Activated CD4-positive, alpha-beta T cell treated with anti-CD3 and anti-CD28 coated beads for 36 hours (primary cell): ENCODE measurements at places on chromosomes 2 and 18.

DNA sequence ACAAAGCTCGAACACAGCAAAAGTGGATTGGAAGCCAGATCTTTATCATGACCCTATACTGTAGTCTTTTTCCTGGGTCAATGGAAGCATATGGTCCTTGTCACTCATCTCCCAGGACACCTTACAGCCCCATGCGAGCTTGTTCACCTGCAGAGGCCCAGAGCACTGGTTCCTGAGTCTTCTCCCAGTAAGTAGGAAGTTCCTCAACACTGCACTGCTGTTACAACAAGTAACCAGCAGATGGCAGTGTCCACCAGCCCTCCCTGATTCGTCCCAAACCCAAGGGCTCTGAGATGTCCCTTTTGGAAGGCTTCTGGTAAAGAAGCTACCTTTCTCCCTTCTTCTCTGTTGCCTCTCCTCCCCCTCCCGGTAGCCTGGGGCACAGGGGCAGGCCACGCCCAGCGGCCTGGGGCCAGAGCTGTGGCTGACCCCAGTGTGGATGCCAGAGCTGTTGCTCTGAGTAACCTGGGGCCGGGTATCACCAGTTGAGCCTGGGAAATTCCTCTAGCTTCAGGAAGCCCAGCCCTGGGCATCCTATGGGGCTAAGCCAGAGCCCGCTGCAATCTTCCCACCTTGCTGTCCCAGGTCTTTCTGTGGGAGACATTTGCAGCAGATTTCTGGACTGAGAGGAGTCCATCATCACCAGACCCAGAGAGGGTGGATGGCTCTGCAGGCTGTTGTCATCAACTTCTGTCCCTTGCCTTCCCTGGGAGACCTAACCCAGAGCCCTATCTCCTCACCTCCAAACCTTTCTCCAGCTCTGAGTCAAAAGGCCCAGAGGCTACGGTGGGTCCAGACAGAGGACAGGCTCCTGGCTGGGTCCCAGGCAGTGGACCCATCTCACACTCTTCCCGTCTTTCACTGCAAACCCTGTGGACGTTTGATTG lies 5.3 kb upstream of the GDF7 start:
- DNase-seq: peak; percentile 77

GRCh38 chr2:121019071-121019470 lies 265.9 kb downstream of the TFCP2L1 start:
- no peak for DNase-seq

GRCh38 chr2:45255563-45255962 lies 246.3 kb upstream of the SIX2 start:
- DNase-seq: no peak

DNA sequence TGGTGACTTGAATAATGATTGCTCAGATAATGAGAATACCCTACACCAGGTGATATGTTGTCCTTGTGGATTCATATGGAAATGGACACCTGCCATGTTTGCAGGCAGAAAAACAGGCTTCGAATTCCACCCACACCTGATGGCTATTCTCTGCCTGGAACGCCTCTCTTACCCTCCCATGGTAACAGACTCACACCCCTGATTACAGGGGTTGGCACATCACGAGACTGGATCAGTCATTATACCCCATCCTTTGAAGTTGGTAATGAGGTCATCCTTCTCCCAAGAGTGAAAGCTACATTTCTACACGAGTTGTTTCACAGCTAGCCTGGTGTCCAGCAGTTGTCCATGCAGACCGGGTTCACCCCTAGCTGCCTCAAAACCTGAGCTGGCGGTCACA lies 71.4 kb upstream of the MBOAT2 start:
- DNase-seq: no peak

GRCh38 chr2:63716146-63716545 lies 125.5 kb upstream of the UGP2 start:
- no peak for DNase-seq

- no peak for DNase-seq
These were observed 156.4 kb upstream of the PXDN start for GRCh38 chr2:1900732-1901131.

DNA sequence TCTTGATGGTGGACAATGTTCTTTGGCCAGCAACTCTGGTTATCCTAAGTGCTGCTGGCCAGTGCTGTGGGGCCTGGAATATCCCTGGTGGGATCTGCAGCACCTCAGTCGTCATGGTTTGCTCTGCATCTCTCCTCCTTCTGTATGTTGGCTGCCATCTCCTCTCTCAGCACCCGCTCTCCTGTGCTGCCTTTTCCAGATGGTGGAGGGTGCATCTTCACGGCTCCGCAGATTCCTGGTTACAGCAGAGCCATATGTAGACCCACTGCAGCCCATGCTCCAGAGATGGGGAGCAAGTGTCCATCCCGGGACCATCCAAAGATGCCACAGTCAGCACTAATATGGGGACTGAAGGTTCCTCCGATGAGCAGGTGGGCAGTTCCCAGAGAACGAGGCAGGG lies 90.0 kb downstream of the VAPA start:
- DNase-seq: no peak

GRCh38 chr2:227479865-227480475 lies 8.0 kb downstream of the AGFG1 start:
- no peak for DNase-seq

- DNase-seq: no peak
These were observed 327.4 kb upstream of the HS6ST1 start for GRCh38 chr2:128646091-128646490.

GRCh38 chr18:40313030-40313642 lies 1641.9 kb upstream of the PIK3C3 start:
- no peak for DNase-seq

DNA sequence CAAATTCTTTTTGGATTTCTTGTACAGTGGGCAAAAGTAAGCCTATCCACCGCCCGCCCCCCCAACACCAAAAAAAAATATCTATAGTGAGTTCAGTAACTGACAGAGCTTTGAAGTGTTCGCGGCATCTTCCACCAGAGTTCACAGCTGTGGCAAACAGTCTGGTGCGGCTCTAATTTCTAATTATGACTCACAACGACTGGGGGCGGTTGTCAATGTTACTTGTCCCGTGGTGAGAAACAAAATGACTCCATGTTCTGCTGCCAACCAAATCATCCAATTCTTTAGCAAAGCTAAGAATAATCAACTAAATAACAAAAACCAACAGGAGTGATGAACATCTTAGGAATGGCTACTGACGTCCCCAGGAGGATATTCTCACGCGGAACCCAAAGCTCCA lies 392.5 kb upstream of the SALL3 start:
- DNase-seq: peak; percentile 11

DNA sequence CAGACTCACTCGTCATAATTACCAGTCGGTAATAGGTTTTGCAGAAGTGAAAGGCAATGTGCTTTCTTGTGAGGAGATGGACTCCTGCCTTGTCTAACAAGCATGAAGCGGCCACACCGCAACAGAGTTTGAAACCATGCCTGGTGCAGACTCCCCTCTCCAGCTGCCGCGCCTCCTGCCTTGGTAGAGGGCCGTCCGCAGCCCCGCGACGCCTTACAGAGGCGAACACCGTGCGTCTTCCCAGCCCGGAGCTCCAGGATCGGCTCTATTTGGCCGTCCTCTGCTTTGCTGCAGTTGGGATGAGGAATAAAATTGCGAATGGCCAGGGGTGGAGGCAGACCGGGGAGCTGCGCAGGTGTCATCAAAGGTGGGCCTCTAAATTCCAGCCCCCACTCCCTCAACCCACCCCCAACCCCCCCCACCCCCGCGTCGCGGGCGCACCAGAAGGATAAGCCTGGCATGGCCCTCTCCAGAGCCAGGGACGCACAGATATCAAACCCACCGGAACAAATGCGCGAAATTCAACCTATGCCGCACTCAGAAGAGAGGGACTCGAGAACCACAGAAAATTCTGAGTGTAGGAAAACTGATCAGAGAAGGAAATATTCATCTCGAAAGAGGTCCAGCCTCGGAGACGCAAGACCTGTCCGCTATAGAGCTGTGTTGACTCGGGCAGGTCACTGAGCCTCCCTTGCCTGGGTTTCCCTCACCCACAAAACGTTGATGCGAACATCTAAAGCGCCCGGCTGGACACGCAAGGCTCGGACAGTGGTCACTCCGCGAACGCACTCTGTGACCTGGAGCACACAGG lies 1.1 kb downstream of the TRABD2A start:
- DNase-seq: peak; percentile 57
